Activated CD4-positive, CD25-positive, alpha-beta regulatory T cell treated with anti-CD3 and anti-CD28 coated beads, Interleukin-2, amount 50 U/mL, for 24 hours (primary cell): ENCODE measurements at places on chromosomes 4 and X.

- peak; percentile 53 for ATAC-seq
Observed at GRCh38 chrX:24702362-24703184, 8.9 kb downstream of the POLA1 start.

DNA sequence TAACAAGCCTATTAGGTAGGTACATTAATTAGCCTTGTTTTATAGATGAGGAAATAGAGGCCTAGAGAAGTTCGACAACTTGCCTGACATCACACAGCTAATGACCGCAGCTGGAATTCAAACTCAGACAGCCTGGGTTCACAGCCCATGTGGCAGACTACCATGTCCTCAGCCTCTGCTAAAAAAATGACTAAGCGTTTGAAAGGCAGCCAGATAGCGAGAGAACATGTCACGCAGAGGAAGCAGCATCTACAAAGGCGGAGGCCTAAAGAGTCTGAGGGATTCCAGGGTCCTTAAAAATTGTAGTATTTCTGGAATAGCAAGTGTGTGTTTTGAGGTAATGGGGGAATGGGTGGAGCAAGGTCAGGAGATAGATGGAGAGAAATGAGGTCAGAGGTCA lies 33.2 kb upstream of the BMP15 start:
- no peak for ATAC-seq

- ATAC-seq = no peak
Observed at GRCh38 chrX:31287861-31288260, 216.0 kb upstream of the FTHL17 start.

DNA sequence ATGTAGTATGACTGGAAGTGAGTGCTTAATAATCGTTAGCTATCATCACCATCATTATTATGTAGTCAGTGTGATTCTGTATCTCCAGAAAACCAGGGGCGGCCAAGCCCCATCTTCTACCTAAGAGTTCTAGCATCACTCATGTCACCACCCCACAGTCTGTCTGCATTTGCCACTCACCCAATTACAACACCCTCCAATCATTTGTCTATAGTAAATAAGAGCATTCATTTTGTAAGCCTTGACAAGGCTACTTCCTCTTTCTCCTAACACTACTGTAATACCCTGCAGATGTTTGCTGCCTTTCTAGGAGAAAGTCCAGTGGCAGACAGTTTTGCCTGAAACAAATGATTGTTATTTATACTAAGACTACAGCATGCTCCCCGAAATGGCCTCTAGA lies 15.8 kb upstream of the IL21 start:
- ATAC-seq = no peak

GRCh38 chr4:86184901-86185285 lies 175.0 kb downstream of the MAPK10 start:
- no peak for ATAC-seq

GRCh38 chr4:30385650-30386049 lies 334.5 kb upstream of the PCDH7 start:
- ATAC-seq = no peak

DNA sequence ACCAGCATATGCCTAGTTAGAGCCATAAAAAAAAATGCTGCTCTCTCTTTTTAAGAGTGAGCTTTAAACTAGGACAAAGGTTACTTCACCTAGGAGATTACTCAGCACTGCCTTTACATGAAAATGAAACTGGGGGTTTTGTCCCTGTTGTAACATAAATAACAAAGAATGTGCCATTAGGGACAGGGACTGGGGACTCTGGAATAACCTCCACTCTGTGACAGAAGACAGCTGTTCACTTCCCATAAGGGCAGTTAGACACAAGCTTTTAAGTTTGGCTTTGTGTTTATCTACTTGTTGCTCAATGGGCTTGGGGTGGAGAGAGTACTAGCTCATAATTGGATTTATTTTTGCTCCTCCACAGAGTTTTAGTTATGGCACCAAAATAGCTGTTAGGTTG lies 11.9 kb downstream of the ENPEP start:
- ATAC-seq = no peak

DNA sequence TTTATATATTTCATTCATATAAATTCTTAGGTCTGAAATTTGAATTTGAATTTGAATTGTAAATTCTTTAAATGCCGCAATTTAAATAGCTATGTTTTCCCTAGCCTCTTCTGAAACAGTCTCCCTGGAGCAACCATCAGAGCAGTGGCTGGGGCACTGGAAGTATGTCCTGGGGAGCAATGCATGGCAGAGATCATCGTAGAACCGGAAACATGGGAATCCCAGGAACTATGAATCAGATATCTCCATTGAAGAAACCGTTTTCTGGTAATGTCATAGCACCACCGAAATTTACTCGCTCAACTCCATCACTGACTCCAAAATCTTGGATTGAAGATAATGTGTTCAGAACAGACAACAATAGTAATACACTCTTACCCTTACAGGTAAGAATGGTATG lies 4.9 kb downstream of the CPEB2 start:
- no peak for ATAC-seq

- no peak for ATAC-seq
Observed at GRCh38 chr4:115154826-115155225, 41.4 kb upstream of the NDST4 start.

- no peak for ATAC-seq
Observed at GRCh38 chr4:156654410-156654809, 317.2 kb downstream of the PDGFC start.

DNA sequence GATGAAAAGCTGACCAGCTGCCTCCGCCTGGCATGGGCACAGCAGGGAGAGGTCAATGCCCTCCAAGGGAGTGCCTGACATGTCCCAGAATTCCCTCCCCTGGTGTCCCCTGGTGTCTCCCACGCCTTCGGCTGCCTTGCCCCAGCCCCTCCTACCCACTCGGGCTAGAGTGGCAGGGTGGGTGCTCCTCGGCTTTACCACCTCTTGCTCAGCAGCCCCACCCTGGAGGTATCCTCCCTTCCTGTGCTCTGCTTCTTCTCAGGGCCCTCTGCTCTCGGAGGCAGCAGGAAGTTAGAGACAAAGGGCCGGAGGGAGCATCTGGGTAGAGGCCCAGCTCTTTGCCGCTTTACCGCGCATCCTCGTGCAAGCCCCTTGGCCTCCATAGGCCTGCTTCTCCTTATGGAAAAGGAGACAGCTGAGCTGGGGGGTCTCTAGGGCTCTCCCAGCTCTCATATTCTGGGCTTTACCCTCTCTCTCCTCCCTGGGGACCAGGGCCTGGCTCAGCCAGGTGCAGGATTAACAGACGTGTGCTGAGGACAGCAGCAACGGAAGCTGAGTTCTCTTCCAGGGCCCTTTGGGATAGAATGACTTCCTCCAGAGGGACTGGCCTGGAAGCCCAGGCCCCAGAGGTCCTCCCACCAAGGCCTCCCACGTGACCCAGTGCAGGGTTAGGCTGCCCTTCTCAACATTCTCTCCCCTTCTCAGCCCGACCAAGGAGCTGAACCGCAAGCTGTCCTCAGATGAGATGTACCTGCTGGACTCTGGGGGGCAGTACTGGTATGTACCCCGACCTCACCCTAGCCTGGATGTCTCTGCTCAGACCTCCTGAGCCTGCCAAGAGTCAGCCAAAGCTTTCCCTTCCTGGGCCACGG lies 17.2 kb downstream of the XPNPEP2 start:
- ATAC-seq = no peak

DNA sequence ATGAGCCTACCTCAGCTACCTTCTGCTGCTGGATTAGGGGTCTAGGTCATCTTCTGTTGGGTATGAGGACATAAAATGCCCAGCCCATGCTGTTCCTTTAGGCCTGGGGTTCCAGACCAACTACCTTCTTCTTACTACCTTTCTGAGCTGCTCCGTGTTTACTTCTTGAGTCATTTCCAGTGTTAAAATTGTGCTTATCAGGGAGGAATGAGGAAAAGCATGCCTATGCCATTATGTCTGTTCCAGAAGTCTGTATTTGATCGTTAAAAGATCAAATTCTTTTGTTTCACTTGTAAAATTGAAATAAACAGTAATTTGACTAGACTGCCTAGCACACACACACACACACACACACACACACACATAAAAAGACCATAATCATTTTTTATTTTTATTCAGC lies 1912.7 kb upstream of the TENM3 start:
- ATAC-seq = no peak

- no peak for ATAC-seq
Observed at GRCh38 chr4:110106931-110107296, 91.5 kb downstream of the ELOVL6 start.

DNA sequence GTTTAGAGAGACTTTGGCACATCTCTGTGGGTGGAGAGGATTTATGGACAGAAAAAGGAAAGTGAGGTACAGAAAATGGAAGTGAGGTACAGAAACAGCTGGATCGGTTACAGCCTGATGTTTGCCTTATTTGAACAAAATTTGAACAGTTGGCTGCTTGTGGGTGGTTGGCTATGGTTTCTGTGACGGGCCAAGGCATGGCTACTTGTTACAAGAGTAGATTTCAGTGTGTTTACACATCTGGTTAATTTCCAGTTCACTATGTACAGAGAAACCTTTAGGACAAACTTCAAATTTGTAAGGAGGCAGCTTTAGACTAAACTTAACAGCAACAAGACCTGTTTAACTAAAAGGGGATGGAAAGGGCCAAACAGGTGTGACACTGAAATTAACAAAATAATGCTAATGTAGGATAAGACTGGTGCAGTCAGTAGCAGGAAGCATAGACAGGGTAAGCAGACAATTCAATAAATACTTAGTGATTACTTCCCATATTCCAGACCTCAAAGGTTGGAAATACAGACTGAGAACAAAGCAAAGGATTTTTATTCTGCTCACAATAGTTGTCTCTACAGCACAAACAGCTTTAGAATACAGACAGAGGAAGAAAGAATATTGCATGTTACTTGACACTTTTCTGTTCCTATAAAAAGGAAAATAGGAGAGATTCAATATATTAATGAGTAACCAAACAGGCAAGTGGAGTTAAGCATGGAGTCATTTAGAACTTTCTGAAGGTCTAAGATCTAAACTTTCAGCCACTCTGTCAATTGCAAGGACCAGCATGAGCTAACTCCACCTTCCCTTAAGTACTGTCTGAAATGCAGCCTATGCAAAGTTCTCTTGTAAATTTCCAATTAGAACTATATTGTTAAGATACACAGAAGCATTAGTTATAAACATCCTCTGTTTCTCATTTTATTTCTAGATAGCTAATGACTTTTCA lies 294.4 kb upstream of the FAT4 start:
- no peak for ATAC-seq

GRCh38 chr4:112817933-112818593 lies 181.1 kb downstream of the LARP7 start:
- peak; percentile 56 for ATAC-seq

GRCh38 chr4:79178760-79179159 lies 147.1 kb downstream of the NAA11 start:
- no peak for ATAC-seq
